ENCODE measurements at places on chromosomes 11 and 22.

GRCh38 chr11:126345759-126346585 lies 9.5 kb upstream of the ST3GAL4 start:
- no peak for DNase-seq

DNA sequence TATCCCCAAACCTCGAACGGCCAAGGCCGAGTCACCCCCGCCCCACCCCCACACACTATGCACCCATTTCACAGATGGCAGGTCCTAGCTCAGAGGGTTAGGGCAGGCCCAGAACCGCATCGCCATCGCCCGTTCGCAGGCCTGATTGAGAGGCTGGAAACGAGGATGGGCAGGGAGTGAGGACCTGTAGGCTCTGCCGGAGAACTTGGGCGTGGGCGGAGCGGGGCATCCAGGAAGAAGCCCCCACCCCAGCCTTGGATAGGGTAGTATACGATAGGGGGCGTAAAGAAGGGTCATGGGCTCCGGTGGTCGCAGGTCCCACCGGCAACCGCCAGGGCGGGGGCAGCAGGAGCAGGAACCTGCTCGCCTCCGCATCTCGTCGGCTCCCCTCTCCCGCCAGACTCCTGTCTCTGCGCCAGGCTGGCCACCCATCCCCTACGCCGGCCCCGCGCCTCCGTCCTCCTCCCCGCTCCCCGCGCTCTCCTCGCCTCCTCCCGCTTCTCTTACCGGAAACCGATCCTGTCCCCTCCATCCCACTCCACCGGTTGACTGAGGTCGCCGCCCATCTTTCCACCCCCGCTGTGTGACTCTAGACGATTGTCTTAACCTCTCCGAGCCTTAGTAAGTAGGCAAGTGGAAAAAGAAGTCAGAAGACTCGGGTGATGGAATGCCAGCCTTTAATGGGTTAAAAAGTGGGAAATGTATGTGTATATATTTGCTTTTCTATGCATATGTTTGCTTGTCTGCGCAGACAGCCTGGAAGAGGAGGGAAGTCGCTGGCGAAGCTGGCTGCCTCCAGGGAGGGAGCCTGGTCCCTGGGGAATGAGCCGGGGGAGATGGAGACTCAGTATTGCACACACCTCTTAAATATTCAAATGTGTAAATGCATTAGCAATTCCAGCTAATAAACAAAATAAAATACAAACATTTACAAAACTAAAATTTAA lies 52.8 kb downstream of the CYTH4 start:
- DNase-seq, result no peak

DNA sequence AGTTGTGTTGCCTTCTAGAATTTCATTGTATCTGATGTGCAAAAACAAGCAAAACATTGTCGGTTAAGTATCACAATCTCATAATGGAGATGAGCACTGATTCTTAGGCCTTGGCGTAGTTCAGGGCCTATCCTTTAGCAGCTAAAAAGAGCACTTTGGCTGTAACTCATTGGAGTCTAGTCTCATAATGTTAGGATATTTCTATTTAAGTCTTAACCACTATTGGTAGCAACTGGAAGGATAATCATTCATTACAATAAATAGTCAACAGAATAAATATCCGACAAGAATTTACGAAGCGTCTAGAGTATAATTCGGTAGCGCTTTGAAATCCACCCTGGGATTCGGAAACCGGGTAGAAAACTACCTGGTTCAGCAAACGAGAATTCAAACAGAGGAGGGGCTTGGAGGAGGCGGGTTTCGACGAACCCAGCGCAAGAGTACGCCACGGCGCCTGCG lies 461 bp upstream of the EED start:
- DNase-seq, result no peak

GRCh38 chr11:47864901-47865300 lies 16.8 kb upstream of the NUP160 start:
- no peak for DNase-seq

DNA sequence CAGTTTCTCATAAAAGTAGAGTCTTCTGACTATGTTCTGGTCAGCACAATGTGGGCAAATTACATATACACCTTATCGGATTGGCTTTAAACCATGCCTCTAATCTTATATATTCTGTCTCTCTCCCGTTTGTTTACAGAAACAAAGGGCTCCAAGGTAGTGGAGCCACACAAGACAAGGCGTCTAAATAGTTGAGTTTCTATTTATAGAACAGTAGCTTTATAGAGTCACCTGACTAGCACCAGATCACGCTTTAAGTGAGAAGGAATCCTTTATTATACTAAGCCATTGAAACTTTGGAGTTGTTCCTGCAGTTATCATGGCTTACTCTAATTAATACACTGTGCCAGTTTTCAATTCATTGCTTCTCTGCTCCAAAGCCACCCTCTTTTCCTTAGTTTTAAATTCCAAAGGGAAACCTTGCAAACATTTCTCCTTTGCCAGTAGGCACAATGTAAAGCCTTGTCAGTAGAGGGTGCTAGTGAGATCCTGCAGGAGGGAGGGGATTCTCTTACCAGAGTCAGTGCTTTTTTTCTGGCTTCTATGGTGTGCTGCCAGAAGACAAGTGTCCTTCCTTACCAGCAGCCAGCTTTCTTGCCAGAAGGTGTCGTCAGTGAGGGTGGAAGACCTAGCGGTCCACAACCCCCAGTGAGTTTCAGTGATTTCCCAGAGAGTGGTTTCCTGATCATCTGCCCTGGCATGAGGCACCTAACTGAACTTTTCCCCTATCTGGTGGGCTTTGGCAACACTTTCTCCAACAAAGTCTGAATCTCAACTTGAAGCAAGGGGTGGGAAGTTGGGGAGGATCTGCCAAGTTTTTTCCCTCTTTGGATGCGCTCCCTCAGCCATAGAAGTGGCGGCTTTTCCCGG lies 71.7 kb downstream of the RAB38 start:
- DNase-seq, result no peak

GRCh38 chr11:33718440-33718839 lies 17.8 kb downstream of the CD59 start:
- no peak for DNase-seq

- DNase-seq, result no peak
Observed at GRCh38 chr22:35685731-35686130, 31.9 kb upstream of the APOL5 start.

GRCh38 chr11:117431436-117431835 lies 103.8 kb downstream of the CEP164 start:
- no peak for DNase-seq

DNA sequence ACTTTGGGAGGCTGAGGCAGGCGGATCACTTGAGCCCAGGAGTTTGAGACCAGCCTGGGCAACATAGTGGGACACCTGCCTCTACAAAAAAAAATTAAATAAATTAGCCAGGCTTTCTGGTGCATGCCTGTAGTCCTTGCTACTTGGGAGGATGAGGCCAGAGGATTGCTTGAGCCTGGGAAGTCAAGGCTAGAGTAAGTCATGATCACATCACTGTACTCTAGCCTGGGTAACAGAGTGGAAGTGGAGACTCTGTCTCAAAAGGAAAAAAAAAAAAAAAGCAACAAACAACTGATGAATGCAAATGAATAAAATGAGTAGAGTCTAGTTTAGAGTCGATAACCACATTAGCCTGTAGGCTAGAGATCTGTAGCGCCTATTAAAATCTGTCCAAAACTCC lies 3.9 kb upstream of the BCL2L13 start:
- DNase-seq, result no peak

DNA sequence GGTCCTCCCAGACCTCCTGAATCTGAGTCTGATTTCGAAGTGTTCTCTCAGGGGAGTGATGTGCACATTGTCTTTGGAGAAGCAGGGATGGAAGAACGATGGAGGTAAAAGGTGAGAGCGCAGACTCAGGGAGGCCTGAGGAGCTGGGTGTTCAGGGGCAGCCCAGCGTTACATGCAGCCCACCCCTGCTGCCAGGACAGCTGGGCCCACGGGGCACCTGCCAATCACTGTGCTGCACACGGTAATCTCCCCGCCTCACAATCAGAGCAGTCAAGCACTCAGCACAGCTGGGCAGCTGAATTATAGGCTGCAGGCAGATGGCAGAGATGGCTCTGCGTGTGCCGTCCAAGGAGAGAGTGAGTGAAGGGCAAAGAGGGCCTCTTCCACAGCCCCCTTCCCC lies 17.9 kb upstream of the HTR3A start:
- no peak for DNase-seq

GRCh38 chr22:24819911-24820461 lies 14.0 kb downstream of the SGSM1 start:
- DNase-seq, result no peak

- no peak for DNase-seq
Observed at GRCh38 chr11:10658621-10659338, 34.8 kb downstream of the IRAG1 start.

DNA sequence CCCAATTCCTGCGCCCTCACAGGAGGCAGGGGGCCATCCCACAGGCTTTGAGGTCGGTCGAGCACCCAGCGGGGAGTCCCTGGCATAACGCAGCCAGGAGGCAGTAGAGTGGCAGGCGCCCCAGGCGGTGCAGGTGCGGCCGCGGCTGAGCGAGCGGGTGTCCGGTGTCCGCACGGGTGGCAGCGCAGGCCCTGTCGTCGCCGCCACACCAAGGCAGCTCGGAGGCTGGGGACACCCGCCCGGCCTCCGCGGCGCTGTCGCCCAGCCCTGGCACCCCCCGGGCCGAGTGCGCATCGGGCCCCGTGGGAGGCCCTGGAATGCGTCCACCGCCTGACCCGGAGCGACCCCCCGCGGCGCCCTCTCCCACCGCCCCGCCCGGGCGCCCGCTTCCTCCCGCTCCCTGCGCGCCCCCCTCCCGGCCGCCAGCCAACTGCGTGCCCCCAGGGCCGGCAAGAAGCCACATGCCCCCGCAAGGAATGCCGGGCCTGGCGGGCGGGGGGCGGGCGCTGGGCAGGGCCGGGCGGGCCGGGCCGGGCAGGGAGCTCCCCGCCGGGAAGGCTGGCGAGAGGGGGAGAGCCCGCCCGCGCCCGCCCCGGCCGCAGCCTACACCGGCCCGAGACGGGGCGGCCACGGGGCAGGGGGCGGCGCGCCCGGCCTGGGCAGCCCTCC lies 33.9 kb downstream of the PRDM11 start:
- no peak for DNase-seq

DNA sequence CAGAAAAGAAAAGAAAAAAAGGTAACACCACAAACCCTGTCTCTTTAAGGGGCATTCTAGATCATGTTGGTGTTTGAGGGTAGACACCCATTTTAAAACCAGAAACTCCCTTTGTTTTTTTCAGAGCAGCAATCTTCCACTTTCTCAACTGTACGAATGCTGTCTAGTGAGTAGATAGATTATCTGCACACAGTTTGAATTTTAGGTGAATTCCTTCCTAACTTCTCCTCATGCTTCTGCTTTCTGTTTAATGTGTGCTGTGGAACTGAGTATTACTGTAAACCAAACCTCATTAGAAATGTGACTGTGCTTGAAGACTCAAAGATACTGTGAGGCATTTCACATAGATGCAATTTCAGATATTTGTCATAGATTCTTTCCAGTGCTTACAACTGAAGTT lies 102.4 kb downstream of the PRMT3 start:
- DNase-seq, result no peak

DNA sequence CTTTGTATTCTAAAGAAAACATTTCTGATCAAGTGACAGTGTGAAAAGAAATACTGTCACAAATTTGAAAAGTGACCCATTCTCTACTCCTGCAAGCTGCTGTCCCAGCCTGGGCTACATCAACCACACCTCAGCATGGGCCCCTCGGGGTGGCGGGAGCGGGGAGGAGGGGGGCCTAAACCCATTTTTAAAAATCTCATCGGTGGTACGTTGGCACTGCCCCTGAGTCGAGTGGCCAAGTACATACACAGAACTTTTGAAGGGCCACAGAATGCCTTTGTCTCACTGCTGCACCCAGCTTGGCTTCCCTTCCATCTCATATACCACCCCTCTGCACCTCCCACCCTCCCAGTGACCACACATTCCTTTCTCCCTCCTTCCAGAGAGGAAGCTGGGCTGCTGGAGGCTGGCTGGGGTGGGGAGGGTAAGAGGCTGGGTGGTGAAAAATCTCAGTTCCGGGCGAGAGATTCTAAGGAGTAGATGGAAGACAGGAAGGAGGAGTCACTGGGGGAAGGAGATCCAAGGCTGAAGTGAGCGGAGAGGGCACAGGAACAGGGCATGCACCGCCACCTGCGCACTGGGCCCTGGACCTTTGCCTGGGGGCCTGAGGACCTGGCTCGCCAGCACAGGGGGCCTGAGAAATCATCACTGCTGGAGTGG lies 21.1 kb downstream of the FXYD6 start:
- DNase-seq, result no peak

DNA sequence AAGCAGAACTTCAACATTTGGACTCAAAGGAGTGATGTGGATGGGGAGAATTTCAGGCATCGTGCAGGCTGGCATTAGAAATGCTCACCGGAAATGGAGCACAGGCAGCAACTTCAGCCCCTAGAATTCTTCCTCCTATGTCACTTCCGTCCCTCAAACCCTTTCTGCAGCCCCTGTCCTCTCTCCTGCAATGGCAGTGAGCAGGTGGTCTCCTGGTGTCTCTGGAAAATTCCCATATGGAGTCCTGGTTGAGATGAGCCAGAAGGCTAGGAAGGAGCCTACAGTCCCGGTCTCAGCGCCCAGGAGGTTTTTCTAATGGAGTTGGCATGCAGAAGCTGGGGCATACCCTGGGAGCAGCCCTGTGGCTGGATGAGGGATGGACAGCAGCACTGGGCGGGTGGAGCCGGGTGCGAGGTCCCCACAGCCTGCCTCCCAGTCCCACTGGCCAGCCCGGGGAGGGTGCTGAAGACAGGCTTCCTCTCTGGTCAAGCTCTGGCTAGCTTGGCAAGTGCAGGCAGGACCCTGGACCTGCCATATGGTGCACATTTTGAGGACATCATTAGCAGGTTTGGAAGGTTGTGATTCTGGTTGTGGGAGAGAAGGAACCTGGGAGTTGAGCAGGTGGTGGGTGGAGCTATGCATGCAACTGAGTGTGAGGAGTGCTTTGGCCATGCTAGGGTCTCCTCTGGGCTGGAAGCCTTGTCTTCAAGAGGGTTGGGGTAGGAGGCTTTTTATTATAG lies 59.8 kb upstream of the B3GAT1 start:
- no peak for DNase-seq

GRCh38 chr11:124644426-124645280 lies 22.0 kb downstream of the TBRG1 start:
- peak; percentile 28 for DNase-seq

- DNase-seq, result no peak
Observed at GRCh38 chr11:61948505-61948904, 1.6 kb upstream of the BEST1 start.

DNA sequence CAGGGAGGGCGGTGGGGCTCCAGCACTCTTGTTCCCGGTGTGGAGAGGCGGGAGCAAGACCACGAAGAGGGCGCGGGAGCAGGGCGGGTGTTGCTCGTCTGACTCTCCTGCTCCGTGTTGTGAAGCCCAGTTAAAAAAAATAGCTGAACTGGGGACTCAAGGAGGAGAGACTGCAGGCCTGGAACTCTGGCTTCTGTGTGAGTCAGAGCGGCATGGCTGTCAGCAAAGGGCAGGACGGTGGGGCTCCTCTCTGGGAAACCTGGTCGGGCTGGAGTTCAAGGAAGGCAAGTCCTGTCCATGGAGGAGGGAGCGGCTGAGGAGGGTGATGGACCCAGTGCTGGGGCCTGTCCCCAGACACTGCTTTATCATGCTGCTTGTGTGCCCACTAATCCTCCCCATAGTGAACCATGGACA lies 152.3 kb downstream of the FEZ1 start:
- no peak for DNase-seq
